ENCODE measurements at places on chromosomes 2 and 18. TPM values are rescaled to one million over a fixed set of nuclear protein-coding genes. Genes with fewer than 3 reads are reported as not detected.

- no peak for DNase-seq
These were observed 94.2 kb downstream of the CD8B2 start for GRCh38 chr2:106581328-106581727.

- no peak for DNase-seq
These were observed 93.1 kb upstream of the PXDN start for GRCh38 chr2:1837458-1837857.

- DNase-seq, result no peak
These were observed 162.7 kb downstream of the KLHL29 start for GRCh38 chr2:23547725-23548124.

- peak; percentile 33 for DNase-seq
These were observed 401.2 kb downstream of the GALR1 start for GRCh38 chr18:77650799-77651385.

DNA sequence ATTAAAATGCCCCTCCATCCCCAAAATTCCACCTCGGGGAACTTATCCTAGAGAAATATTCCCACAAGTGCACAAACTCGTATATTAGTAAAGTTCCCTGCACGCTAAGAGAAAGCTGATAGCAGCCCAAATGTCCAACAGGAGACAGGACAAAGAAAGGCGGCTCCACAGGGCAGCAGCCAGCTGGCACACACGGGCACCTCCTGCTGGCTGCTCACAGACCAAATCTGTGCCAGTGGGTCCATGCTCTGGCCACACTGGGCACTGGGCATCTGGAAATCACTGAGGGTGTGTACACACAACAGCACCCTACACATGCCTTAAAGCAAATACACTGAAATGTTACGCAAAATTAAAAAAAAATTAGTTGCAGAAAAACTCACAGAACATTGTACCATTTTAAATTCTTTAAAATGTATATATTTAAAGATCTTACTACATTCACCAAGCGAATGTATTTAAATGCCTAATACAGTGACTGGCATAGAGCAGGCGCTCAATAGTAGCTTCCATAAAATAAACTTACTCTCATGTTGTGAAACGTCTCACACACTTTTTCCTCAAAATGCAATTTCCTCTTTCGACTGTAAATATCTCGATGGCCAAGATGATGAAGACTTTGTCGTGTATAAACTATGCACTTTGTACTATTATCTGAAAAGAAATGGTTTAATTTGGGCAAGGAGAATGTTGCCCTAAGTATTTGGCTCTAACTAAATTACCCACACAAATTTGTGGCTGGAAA lies 19.4 kb downstream of the ZNF516 start:
- DNase-seq, result no peak

DNA sequence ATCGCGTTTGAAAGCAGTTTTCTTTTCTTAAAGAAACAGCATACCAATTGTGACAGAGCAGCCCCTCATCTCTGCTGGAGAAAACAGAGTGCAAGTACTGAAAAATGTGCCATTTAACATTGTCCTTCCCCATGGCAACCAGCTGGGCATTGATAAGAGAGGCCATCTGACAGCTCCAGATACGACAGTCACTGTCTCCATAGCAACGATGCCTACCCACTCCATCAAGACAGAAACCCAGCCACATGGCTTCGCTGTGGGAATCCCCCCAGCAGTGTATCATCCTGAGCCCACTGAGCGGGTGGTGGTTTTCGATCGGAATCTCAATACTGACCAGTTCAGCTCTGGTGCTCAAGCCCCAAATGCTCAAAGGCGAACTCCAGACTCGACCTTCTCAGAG lies 9.5 kb downstream of the GRHL1 start:
- DNase-seq, result no peak

GRCh38 chr2:236210536-236210935 lies 42.4 kb upstream of the GBX2 start:
- DNase-seq, result no peak

GRCh38 chr2:219598308-219599078 lies 836 bp downstream of the STK11IP start:
- no peak for DNase-seq

- DNase-seq, result no peak
These were observed 94.1 kb downstream of the DNER start for GRCh38 chr2:229620289-229620688.

- no peak for DNase-seq
These were observed 13.9 kb upstream of the HTR2B start for GRCh38 chr2:231138699-231139098.

DNA sequence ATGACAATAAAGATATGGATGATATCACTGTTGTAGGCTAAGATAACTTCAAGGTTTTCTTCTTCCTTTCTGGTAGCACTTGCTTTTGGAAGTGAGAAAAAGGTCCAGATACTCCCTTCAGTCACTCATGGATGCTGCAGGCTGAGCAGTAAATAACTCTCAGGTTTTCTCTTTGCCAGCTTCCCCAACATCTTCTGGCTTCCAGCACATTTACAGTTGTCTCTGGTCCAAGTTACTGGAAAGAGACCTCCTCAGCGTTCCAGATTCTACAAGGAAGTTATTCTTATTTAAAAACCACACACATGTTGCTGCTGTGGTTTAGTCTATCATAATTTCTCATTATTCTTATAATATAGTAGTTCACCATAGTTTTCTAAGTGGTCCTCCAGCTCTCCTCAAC lies 383.4 kb downstream of the PLCL1 start:
- no peak for DNase-seq

DNA sequence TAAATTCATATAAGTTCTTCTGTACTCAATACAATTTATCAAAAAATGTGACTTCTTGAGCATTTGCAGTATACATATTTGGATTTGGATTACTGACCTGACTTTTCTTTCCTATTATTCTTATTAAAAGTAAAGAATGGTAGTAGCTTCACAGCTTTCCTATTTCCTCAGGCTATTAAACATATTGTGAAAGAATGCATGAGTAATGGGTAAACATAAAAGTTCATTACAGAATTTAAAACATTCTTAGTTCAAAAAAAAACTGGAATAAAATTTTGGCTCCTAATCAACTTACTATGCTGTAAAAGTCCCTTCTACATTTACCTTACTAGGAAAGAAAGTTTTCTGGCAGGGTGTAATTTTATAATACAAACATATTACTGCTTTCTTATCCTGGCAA lies 27.3 kb upstream of the C2orf66 start:
- no peak for DNase-seq

GRCh38 chr18:58491773-58492752 lies 136.8 kb downstream of the ALPK2 start:
- no peak for DNase-seq

- no peak for DNase-seq
These were observed 73.6 kb downstream of the DDX1 start for GRCh38 chr2:15665067-15665942.

GRCh38 chr2:119469661-119470297 lies 38.1 kb downstream of the TMEM37 start:
- DNase-seq, result no peak

DNA sequence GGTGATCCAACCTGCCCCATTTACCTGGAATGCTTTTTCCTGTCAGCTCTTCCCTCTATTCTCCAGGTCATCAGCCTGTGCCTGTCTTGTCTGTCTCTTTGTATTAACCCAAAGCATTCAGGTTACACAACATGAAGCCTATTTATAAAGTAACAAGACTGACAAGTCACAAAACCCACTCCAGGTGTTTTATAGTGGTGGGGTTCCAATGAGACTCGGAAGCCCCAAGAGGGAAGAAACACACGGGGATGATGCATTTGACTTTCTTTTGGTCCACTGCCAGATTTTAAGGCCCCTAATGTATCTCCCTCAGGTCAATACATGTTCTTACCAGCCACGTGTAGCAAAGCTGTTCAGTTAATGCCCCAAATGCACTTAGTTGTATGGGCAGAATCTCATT lies 27.5 kb downstream of the TGFA start:
- DNase-seq, result no peak

DNA sequence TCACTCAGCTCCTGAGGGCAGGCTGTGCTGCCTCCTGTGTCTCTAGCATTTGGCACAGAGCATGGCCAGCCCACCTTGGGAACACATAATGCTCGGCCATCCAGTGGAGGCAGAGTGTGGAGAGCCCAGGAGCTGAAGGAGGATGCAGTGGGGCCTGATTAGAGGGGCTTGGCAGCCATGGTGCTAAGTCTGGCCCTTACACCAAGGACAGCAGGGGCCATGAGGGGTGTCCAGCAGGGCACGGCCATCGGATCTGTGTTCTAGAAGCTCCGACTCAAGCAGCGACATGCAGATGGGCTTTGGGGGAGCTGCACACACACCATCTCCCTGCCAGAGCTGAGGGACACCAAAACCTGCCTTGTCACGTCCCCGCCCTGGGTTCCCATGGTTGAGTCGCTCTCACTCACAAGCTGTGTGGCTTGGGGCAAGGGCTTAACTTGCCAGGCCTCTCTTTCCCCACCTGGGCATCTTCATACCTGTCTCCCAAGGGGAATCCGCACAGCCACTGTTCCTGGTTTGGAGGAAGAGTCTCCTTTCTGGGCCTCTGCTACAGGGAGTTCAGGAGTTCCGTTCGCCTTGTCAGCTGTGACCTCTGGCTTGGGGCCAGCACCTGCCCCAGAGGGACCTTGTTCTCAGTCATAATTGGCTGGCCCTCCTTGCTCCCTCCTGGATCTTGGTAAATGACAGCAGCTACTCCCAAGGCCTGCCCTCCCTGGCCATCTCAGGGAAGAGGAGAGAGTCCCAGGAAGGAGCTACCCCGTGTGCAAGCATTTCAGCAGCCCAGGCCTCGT lies 1.3 kb upstream of the TOGARAM2 start:
- DNase-seq, result no peak

GRCh38 chr2:2739231-2739795 lies 408.2 kb upstream of the MYT1L start:
- DNase-seq, result no peak

DNA sequence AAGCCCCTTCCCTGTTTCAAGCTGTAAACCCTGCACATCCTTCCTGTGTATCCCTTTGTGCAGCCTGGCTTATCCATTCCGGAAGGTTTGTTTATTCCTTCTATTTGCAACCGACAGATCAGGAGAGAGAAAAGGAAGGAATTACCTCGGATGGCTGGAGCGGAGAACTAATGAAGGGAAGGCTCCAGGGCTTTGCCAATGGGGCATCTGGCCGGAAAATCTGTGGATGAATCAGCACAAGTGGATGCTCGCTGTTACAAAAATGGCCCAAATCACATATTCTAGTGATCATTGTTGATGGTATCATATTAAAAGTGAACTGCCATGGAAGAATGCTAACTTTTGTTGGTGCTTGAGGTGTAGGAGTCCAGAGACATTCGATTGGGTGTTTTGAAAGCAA lies 97.1 kb downstream of the AQP4 start:
- DNase-seq, result no peak

DNA sequence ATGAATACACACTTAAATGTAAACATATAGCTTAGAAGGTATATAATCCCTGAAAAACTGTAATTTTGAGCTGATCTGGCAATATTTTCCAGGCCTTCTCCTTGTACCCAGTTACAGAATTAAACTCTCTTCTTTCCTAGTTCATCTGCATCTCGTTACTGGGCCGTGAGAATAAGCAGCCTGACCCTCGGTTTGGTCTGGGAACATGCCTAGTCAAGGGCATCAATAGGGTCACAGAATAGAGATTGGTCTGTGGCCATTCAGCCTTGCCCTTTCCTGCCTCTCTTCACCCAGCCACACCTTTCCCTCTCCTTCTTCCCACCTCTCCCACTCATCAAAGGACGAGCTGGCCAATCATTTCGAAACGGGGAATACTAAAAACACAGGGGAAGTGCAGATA lies 27.3 kb downstream of the SULT1C2 start:
- no peak for DNase-seq

GRCh38 chr2:85310330-85310729 lies 17.5 kb downstream of the TGOLN2 start:
- no peak for DNase-seq

- no peak for DNase-seq
These were observed 547.6 kb downstream of the CPS1 start for GRCh38 chr2:211103989-211104388.

- DNase-seq, result no peak
These were observed 31.6 kb downstream of the CYP26B1 start for GRCh38 chr2:72116081-72116533.

DNA sequence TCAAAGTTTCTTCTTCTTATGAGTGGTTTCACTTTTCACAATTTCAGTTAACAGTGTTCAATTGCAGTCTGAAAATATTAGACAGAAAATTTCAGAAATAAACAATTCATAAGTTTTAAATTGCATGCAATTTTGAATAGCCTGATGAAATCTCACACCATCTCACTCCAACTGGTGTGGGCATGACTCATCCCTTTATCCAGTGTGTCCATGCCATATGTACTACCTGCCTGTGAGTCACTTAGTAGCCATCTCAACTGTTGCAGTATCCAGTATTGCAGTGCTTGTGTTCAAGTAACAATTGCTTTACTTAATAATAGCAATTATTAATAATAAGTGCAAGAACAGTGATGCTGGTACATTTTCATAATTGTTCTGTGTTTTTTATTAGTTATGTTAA lies 1202.5 kb downstream of the DSC3 start:
- DNase-seq, result no peak

- DNase-seq, result no peak
These were observed 217.1 kb downstream of the MREG start for GRCh38 chr2:215796140-215796855.

GRCh38 chr2:207119048-207119447 lies 46.7 kb downstream of the KLF7 start:
- DNase-seq, result no peak

- DNase-seq, result peak; percentile 25
These were observed 383.3 kb downstream of the MTX2 start for GRCh38 chr2:176652300-176653182.

DNA sequence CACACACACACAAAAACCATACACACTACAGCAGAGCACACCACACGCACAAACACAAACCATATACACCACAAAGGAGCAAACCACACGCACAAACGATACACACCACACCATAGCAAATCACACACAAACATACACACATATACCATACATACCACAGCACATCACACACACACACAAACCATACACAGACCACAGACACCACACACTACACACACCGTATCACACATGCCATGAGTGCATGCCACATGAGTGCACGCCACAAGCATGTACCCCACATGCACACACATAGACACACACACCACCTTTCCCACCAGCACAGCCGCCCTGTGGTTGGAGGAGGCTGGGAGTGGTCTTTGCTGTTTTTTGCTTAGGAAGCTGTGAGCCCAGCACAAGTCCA lies 517.1 kb upstream of the MYT1L start:
- DNase-seq, result no peak

GRCh38 chr18:23883277-23883790 lies 131.2 kb upstream of the TTC39C start:
- DNase-seq, result no peak

DNA sequence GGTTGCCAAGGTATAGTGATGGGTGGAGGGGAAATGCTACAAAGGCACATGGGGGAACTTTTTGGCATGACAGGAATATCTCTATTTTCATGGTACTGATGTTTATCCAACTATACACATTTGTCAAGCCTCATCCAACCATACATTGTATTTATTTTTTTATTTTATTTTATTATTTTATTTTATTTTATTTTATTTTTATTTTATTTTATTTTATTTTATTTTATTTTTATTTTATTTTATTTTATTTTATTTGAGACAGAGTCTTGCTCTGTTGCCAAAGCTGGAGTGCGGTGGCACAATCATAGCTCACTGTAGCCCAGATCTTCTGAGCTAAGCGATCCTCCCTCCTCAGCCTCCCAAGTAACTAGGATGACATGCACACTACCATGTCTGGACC lies 219.1 kb downstream of the ZRANB3 start:
- no peak for DNase-seq

GRCh38 chr18:72601481-72601880 lies 57.3 kb upstream of the CBLN2 start:
- no peak for DNase-seq

Gene REG3G
- polyA plus RNA-seq, result not detected

Gene LBX2
- polyA plus RNA-seq, result 0.25 TPM

Gene EDAR
- 4.9 TPM for polyA plus RNA-seq

Gene WIPF1
- polyA plus RNA-seq, result 33.5 TPM

Gene SNORC
- polyA plus RNA-seq, result 2.3 TPM

Gene TDRD15
- polyA plus RNA-seq, result not detected

Gene DLX2
- not detected for polyA plus RNA-seq

Measured in right lung (tissue), 10 donors.